ENCODE measurements at places on chromosomes 2 and 18. TPM values are rescaled to one million over a fixed set of nuclear protein-coding genes. Genes with fewer than 3 reads are reported as not detected.

The SPATS2L gene
- total RNA-seq = not detected

The C2orf81 gene
- 3.8 TPM for total RNA-seq

The RNF125 gene
- total RNA-seq = not detected

The POMC gene
- total RNA-seq = not detected

The KATNAL2 gene
- 14.5 TPM for total RNA-seq

The NMUR1 gene
- total RNA-seq = not detected

The SPC25 gene
- total RNA-seq = 5.4 TPM

The SP140 gene
- total RNA-seq = 24.2 TPM

The TMEM37 gene
- total RNA-seq = not detected

The CCDC142 gene
- total RNA-seq = 50.5 TPM

The GTF3C2 gene
- total RNA-seq = 44.2 TPM

The CLEC4F gene
- not detected for total RNA-seq

The FEV gene
- not detected for total RNA-seq

The CCDC148 gene
- not detected for total RNA-seq

The HYCC2 gene
- 40.0 TPM for total RNA-seq

The AQP4 gene
- not detected for total RNA-seq

DNA sequence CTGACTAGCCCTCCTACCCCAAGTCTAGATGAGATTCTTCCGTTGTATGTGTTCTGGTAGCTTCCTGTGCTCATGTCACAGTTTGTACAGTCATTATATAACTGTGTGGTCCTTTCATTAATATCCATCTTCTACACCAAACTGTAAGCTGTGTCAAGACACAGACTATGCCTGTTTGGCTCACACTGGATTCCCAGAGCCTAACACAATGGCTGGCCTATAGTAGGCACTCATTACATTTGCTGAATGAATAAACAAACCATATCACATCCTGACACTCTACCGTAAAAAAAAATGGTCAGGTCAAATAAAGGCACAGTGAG, 72.6 kb downstream of the ANKRD44 start:
- H3K36me3 ChIP-seq = no peaks in the 10 kb centered on the region
- H3K27me3 ChIP-seq = no peaks in the 10 kb centered on the region
- no peak for DNase-seq
- H3K4me1 ChIP-seq = peaks cover 63% of the 10 kb centered on the region
- no peak overlapping the region for H3K4me3 ChIP-seq
- no peak overlapping the region for H3K27ac ChIP-seq

- H3K4me3 ChIP-seq = no peak overlapping the region
- no peak overlapping the region for H3K27ac ChIP-seq
- H3K36me3 ChIP-seq = peaks cover 14% of the 10 kb centered on the region
- no peaks in the 10 kb centered on the region for H3K4me1 ChIP-seq
These were observed 37.6 kb upstream of the CD226 start for GRCh38 chr18:69985239-69985638.

- H3K27me3 ChIP-seq = no peaks in the 10 kb centered on the region
- no peak for DNase-seq
- no peaks in the 10 kb centered on the region for H3K36me3 ChIP-seq
- H3K4me1 ChIP-seq = no peaks in the 10 kb centered on the region
- no peak overlapping the region for H3K4me3 ChIP-seq
These were observed 671.0 kb upstream of the SOX11 start for GRCh38 chr2:5021136-5021535.

- H3K27me3 ChIP-seq = no peaks in the 10 kb centered on the region
- H3K4me1 ChIP-seq = peaks cover 18% of the 10 kb centered on the region
- no peak overlapping the region for H3K4me3 ChIP-seq
- no peaks in the 10 kb centered on the region for H3K36me3 ChIP-seq
- no peak for DNase-seq
These were observed 3.3 kb downstream of the PDCD1 start for GRCh38 chr2:241855245-241855887.

- H3K27ac ChIP-seq = no peak overlapping the region
- no peak for DNase-seq
- H3K27me3 ChIP-seq = no peaks in the 10 kb centered on the region
- no peaks in the 10 kb centered on the region for H3K36me3 ChIP-seq
- no peak overlapping the region for H3K4me3 ChIP-seq
These were observed 802.4 kb upstream of the ID2 start for GRCh38 chr2:7879483-7879835.

GRCh38 chr2:11744631-11745394, 1.6 kb upstream of the LPIN1 start:
- H3K4me1 ChIP-seq = peaks cover 47% of the 10 kb centered on the region
- no peaks in the 10 kb centered on the region for H3K27me3 ChIP-seq
- H3K4me3 ChIP-seq = no peak overlapping the region
- DNase-seq = peak; percentile 83
- no peak overlapping the region for H3K27ac ChIP-seq

DNA sequence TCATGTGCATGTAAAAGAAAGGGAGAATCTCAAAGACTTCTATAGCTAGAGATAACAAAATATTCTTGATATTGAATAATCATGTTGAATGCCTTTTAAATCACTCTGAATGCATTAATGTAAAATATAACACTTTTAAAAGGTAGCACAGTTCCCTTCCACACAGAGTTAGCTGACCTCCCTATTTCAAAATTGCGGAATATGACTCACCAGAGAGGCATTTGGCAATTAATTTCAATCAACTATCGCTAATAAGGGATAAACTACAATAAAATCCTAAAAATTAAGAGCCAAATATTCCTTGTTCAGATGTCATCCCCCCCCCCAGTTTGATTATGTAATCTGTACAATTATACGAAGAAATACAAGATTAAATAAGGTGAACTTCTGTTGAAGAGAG, 29.3 kb downstream of the ZC3H15 start:
- H3K4me1 ChIP-seq = no peaks in the 10 kb centered on the region
- no peak overlapping the region for H3K4me3 ChIP-seq
- peaks cover 49% of the 10 kb centered on the region for H3K36me3 ChIP-seq

DNA sequence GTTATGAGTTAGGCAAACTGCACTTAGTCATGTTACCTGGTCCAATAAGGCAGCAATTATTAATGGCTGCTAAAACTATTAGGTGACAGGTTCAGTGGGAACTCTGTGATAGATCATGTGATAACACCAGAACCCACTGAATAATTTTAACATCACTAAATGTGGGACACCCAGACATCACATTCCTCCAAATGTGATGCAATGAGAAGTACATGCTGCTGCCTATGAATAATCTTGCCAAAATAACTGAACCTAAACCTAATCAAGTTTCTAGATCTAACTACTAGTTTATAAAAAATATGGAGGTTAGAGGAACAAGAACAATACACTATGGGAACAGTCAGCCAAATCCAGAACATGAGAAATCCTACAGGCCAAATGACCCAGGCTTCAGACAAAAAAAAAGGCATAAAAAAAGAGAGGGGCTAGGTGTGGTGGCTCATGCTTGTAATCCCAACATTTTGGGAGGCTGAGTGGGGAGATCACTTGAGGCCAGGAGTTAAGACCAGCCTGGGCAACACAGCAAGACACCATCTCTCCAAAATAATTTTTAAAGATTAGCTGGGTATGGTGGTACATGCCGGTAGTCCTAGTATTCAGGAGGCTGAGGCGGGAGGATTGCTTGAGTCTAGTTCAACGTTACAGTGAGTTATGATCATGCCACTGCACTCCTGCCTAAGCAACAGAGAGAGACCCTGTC, 7.0 kb upstream of the ACTR2 start:
- DNase-seq = no peak
- no peak overlapping the region for H3K4me3 ChIP-seq

DNA sequence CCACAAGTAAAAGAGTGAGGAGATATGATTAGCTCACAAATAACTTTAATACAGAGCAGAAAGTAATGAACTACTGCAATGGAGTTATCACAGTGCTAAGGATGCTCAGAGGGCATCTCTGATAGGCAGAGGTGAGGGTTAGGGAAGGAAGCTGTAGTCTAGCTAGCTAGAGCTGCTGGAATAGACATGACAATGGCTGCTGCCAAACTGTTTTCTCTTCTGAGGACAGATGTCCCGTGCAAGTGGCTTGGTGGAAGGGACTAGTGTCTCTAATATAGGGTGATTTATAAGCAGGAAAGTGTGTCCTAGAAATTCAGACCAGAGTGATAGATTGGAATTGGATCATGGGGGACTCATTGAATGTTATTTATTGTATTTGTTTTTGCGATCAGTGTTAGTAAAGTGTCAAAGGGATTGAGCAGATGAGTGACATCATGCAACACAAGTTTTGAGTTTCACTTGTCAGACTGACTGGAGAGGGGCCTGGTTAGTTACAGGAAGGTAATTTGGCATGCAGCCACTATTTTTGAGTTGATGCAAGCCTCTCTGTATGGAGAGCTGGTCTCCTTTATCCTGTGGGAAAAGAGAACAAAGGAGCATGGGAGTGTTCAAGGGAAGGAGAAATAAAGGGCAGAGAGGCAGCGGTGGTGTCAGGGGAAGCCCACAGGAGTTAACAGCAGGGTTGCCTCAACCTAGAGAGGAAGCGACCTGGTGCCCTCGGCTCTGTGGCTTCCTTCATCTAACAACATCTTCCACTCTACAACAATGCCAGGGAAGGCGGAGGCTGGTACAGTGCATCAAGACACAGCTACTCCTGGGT, 1.9 kb downstream of the CTLA4 start:
- no peaks in the 10 kb centered on the region for H3K27me3 ChIP-seq
- no peaks in the 10 kb centered on the region for H3K36me3 ChIP-seq
- no peak overlapping the region for H3K27ac ChIP-seq
- no peaks in the 10 kb centered on the region for H3K4me1 ChIP-seq
- H3K4me3 ChIP-seq = no peak overlapping the region

- H3K36me3 ChIP-seq = no peaks in the 10 kb centered on the region
- no peak for DNase-seq
- H3K4me3 ChIP-seq = no peak overlapping the region
- H3K27ac ChIP-seq = no peak overlapping the region
- H3K4me1 ChIP-seq = 0 out of 2 replicates have a peak, but pooled peaks cover 2% of the 10 kb centered on the region
These were observed 60.7 kb upstream of the PPM1B start for GRCh38 chr2:44107974-44108373.

DNA sequence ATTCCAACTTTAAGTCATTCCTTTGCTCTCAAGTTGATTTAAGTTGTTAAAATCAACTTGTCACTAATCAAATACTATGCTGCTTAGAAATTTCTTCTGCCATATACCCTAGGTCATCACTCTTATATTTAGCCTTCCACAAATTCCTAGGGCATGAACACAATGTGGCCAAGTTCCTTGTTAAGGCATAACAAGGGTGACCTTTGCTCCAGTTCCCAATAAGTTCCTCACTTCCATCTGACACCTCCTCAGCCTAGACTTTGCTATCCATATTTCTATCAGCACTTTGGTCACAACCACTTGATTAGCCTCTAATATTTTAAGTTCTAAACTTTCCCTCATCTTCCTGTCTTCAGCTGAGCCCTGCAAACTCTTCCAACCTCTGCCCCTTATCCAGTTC, 9.9 kb upstream of the TMEM37 start:
- no peaks in the 10 kb centered on the region for H3K36me3 ChIP-seq
- no peaks in the 10 kb centered on the region for H3K4me1 ChIP-seq
- H3K27me3 ChIP-seq = no peaks in the 10 kb centered on the region
- H3K4me3 ChIP-seq = no peak overlapping the region

- no peak overlapping the region for H3K27ac ChIP-seq
- no peaks in the 10 kb centered on the region for H3K27me3 ChIP-seq
- H3K4me3 ChIP-seq = no peak overlapping the region
- H3K36me3 ChIP-seq = no peaks in the 10 kb centered on the region
These were observed 333.1 kb downstream of the DYSF start for GRCh38 chr2:71786291-71787107.

- H3K4me1 ChIP-seq = peaks cover 18% of the 10 kb centered on the region
- no peaks in the 10 kb centered on the region for H3K27me3 ChIP-seq
- peak overlapping the region; percentile 53 for H3K27ac ChIP-seq
- peak; percentile 56 for DNase-seq
These were observed 1.1 kb downstream of the ENOSF1 start for GRCh38 chr18:711310-711656.

DNA sequence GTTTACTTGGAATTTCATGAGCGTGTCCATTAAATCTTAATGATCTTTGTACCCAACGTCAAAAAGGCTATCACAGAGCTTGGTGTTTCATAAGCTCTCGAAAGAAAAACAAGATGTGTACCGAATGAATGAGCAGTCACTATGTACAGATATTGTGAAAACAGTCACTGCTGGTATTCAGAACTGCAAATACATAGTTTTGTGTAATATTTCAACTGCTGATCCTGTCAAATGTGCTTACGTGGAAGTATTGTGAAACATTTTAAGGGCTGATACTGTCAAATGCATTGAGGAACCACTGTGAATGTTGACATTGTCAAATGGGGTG, 184.2 kb upstream of the KLHL29 start:
- no peaks in the 10 kb centered on the region for H3K36me3 ChIP-seq
- H3K27ac ChIP-seq = no peak overlapping the region
- no peaks in the 10 kb centered on the region for H3K27me3 ChIP-seq
- H3K4me3 ChIP-seq = no peak overlapping the region

DNA sequence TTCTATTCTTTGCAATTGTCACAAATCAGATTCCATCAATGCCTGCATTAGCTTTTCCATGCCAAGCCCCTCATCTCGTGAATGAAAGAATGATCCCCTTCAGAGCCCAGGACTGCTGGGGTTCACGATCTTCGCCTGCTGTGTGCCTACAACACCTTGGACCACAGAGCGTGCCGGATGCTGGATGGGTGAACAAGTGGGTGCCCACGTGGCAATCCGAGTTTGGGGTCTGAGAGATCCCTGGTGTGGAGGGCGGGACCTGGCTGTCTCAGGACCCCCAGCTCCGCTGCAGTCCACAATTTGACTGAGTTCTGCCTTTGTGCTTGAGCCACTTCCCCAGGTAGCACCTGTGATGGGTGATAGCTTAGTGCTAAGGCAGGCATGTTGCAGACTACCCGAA, 317.0 kb downstream of the GALR1 start:
- no peak for DNase-seq
- H3K4me3 ChIP-seq = no peak overlapping the region
- no peak overlapping the region for H3K27ac ChIP-seq

GRCh38 chr2:231627384-231628120, 34.9 kb downstream of the TEX44 start:
- no peak overlapping the region for H3K27ac ChIP-seq
- H3K36me3 ChIP-seq = no peaks in the 10 kb centered on the region
- H3K4me3 ChIP-seq = no peak overlapping the region
- no peaks in the 10 kb centered on the region for H3K27me3 ChIP-seq

DNA sequence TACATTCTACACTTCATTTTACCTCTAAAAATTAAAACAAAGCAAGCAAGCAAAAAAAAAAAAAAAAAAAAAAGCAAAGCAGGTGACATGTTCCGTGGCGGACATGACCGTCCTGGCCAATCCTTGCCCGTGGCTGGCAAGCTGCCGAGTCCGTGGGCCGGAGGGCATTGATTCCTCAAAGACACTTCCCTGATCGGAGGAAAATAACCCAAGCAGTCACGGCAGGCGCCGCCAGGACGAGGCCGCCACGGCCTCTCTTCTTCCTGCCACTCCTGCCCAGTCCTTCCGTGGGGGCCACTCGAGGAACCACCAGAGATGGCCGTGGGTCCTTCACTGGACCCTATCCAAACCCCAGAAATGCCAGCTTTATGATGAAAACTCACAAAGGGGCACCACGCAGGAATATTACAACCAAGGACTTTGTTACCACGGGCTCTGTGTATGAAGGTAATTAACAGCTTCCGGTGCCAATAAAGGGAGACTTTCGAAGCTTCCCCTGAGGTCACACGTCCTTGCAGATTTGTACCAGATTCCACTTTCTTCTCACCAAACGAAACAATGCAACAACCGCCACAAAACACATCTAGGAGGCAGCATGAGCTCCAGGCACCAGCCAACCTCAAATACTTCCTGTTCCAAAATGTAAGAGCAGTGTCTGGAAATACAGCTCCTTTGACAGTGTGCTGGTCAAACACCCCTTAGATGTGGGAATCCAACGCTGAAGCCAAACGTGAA, 170.3 kb downstream of the HDAC4 start:
- no peak for DNase-seq
- H3K4me1 ChIP-seq = no peaks in the 10 kb centered on the region
- H3K27me3 ChIP-seq = no peaks in the 10 kb centered on the region
- H3K36me3 ChIP-seq = no peaks in the 10 kb centered on the region

- DNase-seq = no peak
- H3K4me1 ChIP-seq = peaks cover 20% of the 10 kb centered on the region
- H3K36me3 ChIP-seq = no peaks in the 10 kb centered on the region
- H3K4me3 ChIP-seq = no peak overlapping the region
- H3K27me3 ChIP-seq = no peaks in the 10 kb centered on the region
These were observed 4.2 kb upstream of the KLHL14 start for GRCh38 chr18:32777049-32777448.

Data from Karpas-422 (cell line).